Renal cortex interstitium (tissue), 15 donors: ENCODE measurements at places on chromosomes 4 and X.

GRCh38 chrX:20500949-20501348 is 234.2 kb upstream of the RPS6KA3 start:
- no peak for DNase-seq

DNA sequence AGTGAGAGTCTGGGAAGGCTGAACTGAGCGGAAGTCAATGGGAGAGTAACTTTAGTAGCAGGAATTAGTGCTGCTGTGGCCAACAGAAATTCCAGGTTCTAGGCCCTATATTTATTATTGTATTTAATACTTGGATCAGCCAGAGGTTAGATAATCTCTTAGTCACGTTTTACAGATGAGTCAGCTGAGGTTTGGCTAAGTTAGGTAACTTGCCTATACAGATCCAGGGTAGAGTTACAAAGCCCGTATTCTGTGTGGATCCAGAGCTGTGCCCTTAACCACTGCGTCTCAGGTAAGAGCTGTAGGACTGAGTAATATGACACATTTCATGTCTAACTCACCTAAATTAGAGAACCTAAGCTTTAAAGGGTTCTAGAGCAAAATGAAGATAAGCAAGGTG is 20.5 kb downstream of the PSMD10 start:
- DNase-seq: no peak

GRCh38 chr4:107243141-107243781 is 207.1 kb upstream of the DKK2 start:
- DNase-seq: no peak

DNA sequence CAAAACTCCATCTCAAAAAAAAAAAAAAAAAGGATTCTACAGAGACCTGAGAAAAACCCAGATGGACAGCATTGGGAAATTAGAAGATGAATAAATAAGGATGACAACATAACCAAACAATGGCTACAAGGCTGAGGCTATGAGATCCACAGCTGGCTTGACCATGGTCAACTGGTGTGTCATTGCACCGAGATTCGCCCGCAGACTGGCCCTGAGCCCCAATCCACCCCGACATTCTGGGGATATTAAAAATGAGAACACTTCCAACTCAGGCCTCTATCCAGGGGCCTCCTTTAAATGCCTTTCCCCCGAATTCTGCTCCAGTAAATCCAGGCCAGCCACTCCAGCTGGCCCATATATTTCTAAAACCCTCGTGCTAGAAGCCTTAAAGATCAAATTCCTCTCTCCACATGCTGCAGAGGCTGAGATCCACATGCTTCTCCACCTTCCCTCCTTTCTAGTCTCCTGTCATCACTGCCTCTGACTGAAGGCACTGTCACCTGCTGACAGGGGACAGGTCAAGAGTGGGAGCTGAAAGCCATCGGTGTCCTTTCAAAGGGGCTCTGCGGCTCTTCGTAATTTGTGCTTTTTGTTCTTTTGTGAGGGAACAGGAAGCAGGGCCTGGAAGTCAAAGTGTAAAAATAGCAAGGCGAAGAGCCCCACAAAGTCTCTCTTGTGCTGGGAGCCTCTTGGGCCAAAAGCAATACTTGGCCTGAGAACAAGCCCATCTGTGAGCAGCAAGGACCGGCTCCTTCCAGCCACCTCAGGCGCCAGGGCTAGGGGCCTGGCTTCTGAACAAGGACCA is 203.7 kb downstream of the NSUN7 start:
- DNase-seq: peak; percentile 34

- DNase-seq: no peak
These were observed at the start of gene TRPC3 for GRCh38 chr4:121951521-121952110. TRPC3 (minus strand) TSS chr4:121952060; CDS start chr4:121951680, 380 bp downstream.

- DNase-seq: no peak
These were observed 1532.0 kb downstream of the PCDH18 start for GRCh38 chr4:136000246-136000645.

GRCh38 chrX:40778861-40779575 is 43.7 kb upstream of the MED14 start:
- no peak for DNase-seq

- no peak for DNase-seq
These were observed 114.5 kb upstream of the FAM9C start for GRCh38 chrX:13158911-13159310.

GRCh38 chrX:123803331-123803983 is 56.4 kb upstream of the XIAP start:
- no peak for DNase-seq

GRCh38 chr4:122118243-122118642 is 33.9 kb upstream of the BLTP1 start:
- DNase-seq: no peak
